ENCODE measurements at places on chromosomes 2 and 18. TPM values are rescaled to one million over a fixed set of nuclear protein-coding genes. Genes with fewer than 3 reads are reported as not detected.

Gene RNF25
- total RNA-seq, result 20.9 TPM

- no peaks in the 10 kb centered on the region for H3K36me3 ChIP-seq
- no peak overlapping the region for H3K27ac ChIP-seq
- H3K4me3 ChIP-seq, result no peak overlapping the region
- no peak for DNase-seq
- no peaks in the 10 kb centered on the region for H3K27me3 ChIP-seq
- H3K4me1 ChIP-seq, result no peaks in the 10 kb centered on the region
Measured at GRCh38 chr2:100071335-100072043, 70.9 kb downstream of the AFF3 start.

- no peaks in the 10 kb centered on the region for H3K4me1 ChIP-seq
- no peak overlapping the region for H3K4me3 ChIP-seq
- no peaks in the 10 kb centered on the region for H3K27me3 ChIP-seq
- no peak overlapping the region for H3K27ac ChIP-seq
- DNase-seq, result no peak
Measured at GRCh38 chr2:199414465-199414864, 43.3 kb downstream of the SATB2 start.

GRCh38 chr18:46373791-46374190 lies 269.6 kb downstream of the HAUS1 start:
- no peak overlapping the region for H3K4me3 ChIP-seq
- no peaks in the 10 kb centered on the region for H3K4me1 ChIP-seq
- no peaks in the 10 kb centered on the region for H3K36me3 ChIP-seq
- no peak for DNase-seq
- no peak overlapping the region for H3K27ac ChIP-seq

DNA sequence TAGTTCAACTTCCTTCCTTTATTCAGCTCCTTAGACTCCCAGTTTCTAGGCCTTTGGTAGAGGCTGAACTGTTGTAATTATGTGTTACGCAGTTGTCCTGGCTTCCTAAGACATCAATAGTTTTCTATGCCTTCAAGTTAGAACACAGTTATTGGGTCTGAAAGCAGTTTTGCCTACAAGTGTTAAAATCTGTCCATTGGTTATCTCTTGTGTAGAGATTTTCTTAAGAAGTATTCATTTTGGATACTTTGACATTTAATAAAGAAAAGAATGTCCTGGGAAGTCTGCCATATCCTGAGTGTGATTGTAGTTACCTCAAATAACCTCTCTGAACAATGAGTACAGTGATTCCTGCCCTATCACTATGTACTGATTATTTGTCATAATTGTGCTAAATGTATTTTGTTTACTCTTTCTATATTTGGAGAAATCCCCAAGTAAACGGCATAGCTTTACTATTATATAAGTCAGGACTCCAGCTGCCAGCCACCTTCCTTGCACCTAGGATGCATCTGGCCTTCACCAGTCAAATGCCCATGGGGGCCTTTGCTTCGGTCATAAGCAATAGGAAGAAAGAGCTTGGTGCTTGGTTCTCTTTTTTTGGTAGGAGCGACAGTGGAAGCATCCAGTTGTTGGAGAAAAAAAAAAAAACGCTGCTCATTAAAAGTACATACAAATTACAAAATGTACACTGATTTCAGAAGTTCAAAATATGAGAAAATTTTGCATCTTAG lies 449.5 kb upstream of the PKDCC start:
- no peaks in the 10 kb centered on the region for H3K27me3 ChIP-seq
- no peaks in the 10 kb centered on the region for H3K36me3 ChIP-seq
- peaks cover 25% of the 10 kb centered on the region for H3K4me1 ChIP-seq
- peak overlapping the region; percentile 47 for H3K27ac ChIP-seq
- H3K4me3 ChIP-seq, result no peak overlapping the region
- no peak for DNase-seq

- no peaks in the 10 kb centered on the region for H3K27me3 ChIP-seq
Measured at GRCh38 chr18:48949050-48949605, 1.6 kb downstream of the SMAD7 start.

Gene CFAP65
- not detected for total RNA-seq

DNA sequence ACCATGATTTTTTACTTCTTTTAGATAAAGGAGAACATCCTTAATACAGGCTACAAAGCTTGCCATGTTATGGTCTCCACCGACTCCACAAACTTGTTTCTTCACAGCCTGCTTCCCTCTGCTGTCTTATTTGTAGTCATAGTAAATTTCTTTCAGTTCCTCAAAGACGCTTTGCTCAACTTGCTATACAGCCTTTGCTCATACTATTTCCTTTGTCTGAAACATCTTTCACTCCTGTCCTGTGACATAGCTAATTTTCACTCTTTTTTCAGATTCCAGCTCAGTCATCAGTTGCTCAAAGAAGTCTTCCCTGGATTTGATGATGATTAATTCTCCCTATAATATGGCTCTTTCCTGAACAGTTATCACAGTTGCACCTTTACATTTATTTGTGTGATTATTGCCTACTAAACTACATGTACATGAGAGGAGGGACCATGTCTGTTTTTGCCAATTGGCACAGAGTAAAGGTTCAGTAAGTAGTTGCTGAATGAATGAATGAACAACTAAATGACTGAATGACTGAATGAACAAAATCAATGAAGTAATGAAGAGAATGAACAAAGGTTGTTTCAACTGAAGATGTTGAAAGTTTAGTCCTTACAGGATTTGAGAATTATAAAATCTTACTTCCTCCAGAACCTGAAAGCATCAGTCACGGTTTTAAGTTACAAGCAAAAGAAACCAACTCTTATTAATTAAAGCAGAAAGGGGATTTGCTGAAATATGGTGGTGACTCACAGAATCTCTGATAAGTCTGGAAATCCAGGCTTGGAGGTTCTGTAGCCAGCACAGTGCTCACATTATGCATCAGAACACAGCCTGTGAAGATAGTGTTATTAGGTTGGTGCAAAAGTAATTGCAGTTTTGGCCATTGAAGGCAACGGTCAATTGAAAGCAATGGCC lies 186.4 kb upstream of the FAM98A start:
- H3K4me1 ChIP-seq, result no peaks in the 10 kb centered on the region
- DNase-seq, result no peak
- no peak overlapping the region for H3K4me3 ChIP-seq
- no peaks in the 10 kb centered on the region for H3K36me3 ChIP-seq
- H3K27me3 ChIP-seq, result no peaks in the 10 kb centered on the region
- no peak overlapping the region for H3K27ac ChIP-seq

DNA sequence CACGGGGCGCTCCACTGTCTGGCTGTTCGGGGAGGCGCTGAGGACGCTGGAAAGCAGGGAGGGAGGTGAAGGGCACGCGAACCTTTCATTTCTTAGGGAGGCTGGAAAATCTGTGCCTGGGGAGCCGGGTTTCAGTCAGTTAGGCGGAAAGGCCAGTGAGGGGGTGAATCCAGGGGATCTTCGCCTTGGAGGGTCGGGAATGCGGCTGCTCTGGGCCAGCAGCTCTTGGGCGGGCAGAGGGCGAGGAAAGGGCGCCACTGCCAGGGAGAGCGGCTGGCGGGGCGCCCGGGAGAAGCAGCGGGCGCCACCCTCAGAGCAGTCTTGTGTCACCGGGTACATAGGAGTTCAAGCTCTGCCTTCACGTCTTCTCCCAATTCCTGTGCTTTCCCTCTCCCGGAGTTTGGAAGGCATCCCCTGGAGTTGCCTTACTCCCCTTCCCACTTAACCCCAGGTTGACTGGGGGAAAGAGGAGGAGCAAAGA lies 1.4 kb downstream of the CCDC85A start:
- no peak overlapping the region for H3K27ac ChIP-seq
- peak; percentile 63 for DNase-seq
- H3K27me3 ChIP-seq, result peaks cover 35% of the 10 kb centered on the region
- peaks cover 20% of the 10 kb centered on the region for H3K4me1 ChIP-seq
- H3K4me3 ChIP-seq, result peak overlapping the region; percentile 57

- H3K27ac ChIP-seq, result no peak overlapping the region
- no peaks in the 10 kb centered on the region for H3K4me1 ChIP-seq
- DNase-seq, result no peak
- no peaks in the 10 kb centered on the region for H3K36me3 ChIP-seq
Measured at GRCh38 chr2:234158812-234159211, 108.3 kb downstream of the SPP2 start.

Gene UGT1A8
- total RNA-seq, result not detected

Measured in sigmoid colon (tissue), 7 donors.